LoVo (cell line): ENCODE measurements at places on chromosomes 2 and 18.

- DNase-seq = no peak
These were observed 223.0 kb downstream of the NBAS start for GRCh38 chr2:15337996-15338666.

DNA sequence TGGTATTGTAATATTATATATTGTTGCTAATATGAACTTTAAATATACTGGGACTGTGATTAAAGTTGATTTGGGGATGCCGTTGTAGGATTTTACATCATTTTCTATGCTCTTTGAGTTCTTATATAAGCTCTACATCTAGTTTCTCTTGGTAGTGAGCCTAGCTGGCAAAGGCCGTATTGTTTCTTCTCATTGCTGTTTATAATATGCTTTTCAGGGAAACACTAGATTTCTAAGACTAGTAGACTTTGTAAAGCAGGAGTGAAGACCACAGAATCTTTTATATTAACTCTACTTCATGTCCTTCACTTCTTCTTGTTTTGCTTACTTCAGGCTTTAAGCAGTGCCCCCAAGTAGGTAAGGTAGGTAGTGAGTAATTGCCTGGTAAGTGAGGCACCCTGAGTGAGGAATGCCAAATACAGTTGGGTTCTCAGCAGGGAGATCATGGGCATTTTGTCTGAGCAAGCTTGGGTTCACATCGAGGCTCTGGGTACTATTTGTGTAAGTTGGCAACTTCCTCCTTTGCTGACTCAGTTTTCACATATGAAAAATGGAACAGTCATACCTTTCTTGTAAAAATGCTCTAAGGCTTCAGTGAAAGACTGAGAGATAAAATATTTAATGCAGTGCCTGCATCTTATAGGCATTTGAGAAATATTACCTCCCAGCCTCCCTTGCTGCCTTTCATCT is 96.4 kb downstream of the RNF144A start:
- DNase-seq = no peak

DNA sequence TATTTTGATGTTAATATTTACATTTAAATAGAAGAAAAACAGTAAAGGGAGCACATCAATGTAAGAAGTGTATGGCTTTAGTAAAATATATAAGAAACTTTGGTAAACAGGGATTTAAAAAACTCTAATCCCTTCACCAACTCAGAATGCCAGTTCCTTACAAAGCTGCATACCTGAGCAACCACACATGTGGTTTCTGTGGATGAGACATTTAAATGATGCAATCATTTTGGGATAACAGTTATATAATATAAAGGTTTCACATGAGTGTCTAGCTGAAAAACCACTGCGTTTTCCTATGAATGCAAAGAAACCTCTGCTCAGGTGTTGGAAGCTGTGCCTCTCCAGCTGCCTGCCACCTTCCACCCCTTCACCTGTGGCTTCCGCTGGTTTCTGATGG is 209.1 kb upstream of the REV1 start:
- DNase-seq = no peak

DNA sequence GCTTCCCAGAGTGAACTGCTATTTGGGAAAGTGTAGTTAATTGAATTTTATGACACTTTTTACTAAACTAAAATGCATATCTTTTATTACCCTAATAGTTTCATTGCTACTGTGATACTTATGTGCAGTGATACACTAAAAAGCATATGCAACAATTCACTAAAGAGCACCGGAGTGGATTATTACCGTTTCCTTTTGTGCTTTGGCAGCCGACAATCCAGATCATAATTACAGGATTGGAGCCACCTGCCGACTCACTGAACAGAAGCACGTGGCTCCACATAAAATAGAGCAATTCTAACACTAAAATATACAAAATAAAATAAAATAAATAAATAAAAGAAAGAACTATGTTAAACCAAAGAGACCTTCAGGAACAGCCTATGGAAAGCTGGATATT is 583.4 kb downstream of the NRXN1 start:
- no peak for DNase-seq

GRCh38 chr2:74985978-74986609 is 27.7 kb downstream of the POLE4 start:
- no peak for DNase-seq

DNA sequence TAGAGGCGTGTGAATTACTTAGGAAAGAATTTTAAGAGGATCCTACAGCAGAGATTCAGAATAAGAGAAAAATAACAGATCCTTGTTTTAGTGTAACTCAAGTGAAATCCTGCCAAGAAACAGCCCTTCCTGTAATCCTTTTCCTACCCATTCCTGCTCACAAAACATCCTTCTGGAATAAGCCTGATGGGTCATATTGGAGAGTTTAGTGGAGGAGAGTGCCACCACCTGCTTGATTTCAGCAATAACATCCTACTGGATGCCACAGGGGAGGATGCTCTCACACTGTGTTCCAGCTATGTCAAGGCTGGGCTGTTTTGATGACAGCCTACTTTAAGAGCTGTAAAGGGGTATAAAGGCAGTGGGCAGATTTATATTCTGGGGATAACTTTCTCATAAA is 54.8 kb upstream of the CCDC178 start:
- DNase-seq = peak; percentile 6

DNA sequence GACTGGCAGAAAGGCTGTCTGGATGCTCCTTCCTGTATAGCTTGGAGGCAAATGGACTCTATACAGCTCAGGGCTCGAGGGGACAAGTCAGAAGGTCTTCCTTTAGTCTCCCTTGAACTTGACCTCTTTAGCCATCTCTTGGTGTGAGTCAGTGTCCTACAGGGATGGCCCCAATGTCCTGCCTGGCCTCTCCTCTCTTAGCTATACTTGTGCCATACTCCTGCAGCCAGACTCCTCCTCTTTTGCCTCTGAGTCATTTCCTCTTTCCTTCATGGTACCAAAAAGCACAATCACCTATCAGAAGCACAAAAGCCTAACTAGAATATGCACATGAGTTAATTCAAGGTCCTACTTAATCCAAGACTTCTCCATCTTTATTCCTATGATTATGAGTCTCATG is 112.7 kb downstream of the XRCC5 start:
- DNase-seq = no peak

DNA sequence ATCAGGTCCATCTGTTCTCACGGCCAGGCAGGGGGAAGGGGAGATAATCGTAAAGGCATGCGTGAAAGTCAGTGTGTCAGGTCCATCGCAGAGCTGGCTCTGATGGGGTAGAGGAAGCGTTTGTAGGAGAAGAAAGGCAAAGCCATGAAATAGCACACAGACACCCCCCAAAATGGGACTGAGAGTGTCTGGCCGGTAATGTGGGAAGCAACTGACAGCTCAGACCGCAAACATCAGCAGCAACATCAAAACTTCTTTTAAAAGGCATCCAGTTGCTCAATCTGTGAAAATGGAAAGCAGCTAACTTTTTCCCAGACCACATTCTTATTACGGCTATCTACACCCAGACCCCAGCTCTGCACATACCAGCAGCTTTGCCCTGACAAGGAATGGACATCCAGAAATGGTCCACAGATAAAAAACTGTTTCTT is 232.6 kb downstream of the EN1 start:
- DNase-seq = no peak

DNA sequence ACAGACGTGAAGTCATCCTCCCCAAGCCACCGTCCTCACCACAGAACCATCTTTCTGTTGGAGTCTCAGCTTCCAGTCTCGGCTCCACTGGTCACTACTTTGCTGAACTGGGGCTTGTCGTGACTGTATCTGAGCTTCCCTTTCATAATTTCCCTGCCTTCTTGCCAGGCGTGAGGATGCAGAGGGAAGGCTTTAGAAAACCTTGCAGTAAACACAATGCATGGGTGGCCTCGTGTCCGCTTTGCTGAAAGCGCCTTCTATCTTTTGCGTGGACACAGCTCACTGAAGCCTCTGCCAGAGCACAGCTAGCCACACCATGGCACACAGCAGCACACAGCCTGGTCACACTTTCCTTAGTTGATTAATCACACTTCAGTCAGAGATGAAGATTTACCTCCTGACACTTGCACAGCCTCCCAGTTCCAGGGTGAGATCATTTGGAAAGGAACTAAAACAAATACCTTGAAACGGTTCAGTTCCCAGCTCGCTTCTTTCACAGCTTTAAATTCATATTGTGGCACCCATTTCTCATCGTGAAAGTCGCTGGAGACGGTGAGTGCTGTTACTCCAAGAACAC is 2.8 kb upstream of the GPR45 start:
- no peak for DNase-seq

DNA sequence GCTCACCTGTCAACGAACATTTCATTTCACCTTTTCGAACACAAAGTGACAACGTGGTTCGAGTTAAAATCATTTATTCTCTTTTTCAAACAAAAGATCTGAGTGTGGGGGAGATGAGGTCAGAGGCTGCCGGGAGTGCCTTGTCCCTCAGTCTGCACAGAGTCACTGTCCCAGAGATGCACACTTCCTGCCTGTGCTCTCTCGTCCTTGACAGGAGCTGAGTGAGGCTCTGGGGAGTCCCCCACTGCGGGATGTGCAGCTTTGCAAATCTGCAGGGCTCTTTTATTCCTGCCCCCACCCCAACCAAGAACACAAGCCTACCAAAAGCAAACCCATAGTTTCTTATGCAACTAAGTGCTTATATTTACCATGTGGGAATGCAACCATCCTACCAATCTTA is 497.8 kb downstream of the EIPR1 start:
- DNase-seq = no peak

GRCh38 chr2:222319586-222320435 is 21.0 kb upstream of the PAX3 start:
- peak; percentile 38 for DNase-seq

GRCh38 chr2:165815299-165816141 is 21.5 kb upstream of the GALNT3 start:
- DNase-seq = no peak

GRCh38 chr2:44055664-44056063 is 59.9 kb upstream of the LRPPRC start:
- no peak for DNase-seq

- DNase-seq = no peak
These were observed 85.9 kb downstream of the EIPR1 start for GRCh38 chr2:3291750-3292149.

DNA sequence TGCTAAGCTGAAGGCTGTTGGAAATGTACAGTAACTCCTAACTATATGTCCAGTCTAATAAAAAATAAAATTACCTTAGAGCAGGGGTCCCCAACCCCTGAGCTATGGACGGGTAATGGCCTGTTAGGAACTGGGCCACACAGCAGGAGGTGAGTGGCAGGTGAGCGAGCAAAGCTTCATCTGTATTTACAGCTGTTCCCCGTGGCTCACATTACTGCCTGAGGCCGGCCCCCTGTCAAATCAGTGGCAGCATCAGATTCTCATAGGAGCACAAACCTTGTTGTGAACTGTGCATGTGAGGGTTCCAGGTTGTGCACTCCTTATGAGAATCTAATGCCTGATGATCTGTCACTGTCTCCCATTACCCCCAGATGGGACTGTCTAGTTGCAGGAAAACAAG is 73.1 kb upstream of the CXCR4 start:
- DNase-seq = no peak

DNA sequence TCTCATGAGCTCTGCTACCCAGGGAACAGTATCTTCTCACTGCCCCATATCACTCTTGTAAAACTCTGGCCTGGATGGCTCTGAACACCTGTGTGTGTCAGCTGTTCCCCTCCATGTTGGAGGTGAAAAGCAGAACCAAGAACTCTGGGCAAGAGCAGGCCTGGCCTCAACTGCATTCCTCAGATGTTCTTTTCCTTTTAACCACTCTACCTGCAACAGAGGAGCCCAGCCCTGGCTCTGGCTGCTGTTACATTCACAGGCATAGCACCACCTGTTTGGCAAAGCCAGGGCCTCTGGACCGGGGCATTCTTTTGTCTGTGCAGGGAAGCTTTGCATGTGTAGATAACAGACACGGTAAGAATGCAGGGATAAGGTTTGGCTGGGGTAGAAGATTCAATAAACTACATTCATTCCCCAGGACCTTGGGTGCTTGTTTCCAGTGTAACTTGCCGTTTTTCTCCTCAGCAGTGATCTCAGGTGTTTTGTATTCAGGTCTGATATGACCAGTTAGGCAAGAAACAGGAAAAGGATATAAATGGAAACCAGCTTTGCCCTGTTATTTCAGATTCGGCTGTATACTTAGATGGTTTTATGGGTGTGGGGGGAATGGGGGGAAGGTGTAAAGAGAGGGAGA is 95.1 kb downstream of the SPTBN1 start:
- DNase-seq = no peak

GRCh38 chr2:35530615-35531135 is 824.9 kb upstream of the CRIM1 start:
- no peak for DNase-seq

DNA sequence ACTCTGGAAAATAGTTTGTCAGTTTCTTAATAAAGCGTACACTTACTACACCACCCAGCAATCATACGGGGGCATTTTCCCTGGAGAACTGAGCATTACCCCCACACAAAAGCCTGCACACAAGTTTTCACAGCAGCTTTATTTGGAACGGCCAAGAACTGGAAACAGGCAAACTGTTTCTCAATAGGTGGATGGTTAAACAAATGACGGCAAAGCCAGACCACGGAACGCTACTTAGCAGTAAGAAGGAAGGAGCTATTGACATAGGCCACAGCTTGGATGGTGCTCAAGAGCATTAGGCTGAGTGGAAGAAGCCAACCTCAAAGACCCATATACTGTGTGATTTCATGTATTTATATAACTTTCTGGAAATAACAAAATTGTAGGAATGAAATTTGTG is 9.0 kb downstream of the MALL start:
- peak; percentile 42 for DNase-seq

DNA sequence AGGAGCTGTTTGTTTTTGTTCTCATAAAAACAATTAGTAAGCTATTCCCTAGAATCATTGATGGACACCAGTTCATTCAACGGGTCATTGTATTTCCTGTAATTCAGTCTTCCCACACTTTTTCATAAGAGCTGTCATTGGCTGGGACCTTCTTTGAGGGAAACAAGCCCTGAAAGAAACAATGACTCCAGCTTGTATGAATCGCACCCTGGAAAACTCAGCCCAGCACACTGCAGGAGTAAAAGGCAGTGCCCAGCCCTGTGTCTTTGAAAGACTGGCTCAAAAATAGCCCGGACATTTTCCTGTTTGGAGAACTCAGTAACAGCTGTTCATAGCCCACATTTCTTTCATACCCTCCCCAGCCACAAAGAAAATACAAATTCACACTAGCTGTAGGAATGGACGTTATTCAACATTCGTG is 81.5 kb downstream of the NCKAP5 start:
- DNase-seq = no peak

DNA sequence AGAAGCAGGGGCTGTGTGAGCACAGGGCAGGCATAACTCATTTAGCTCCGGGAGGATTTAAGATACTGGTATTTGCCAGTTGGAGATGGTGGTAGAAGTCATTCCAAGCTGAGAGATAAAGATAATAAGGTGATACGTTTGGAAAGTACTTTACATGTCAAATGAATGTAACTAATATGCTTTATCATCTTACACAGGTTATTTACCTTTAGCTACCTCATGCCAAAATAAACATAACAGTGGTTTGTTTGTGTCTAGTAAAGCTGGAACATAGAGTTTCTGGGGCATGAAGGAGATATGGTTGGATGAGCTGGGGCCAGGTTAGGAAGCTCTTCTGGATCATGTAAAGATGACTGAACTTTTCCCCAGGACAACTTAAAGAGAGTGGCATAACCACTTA is 126.9 kb upstream of the PIK3C3 start:
- no peak for DNase-seq
